Fibroblast of skin of left quadriceps (primary cell): ENCODE measurements at places on chromosomes 3 and 15.

- no peak for DNase-seq
These were observed 18.9 kb downstream of the WNT5A start for GRCh38 chr3:55468251-55468650.

- DNase-seq, result no peak
These were observed 39.9 kb downstream of the PPCDC start for GRCh38 chr15:75063338-75063737.

- no peak for DNase-seq
These were observed 207.7 kb downstream of the FAM43A start for GRCh38 chr3:194893121-194893987.

DNA sequence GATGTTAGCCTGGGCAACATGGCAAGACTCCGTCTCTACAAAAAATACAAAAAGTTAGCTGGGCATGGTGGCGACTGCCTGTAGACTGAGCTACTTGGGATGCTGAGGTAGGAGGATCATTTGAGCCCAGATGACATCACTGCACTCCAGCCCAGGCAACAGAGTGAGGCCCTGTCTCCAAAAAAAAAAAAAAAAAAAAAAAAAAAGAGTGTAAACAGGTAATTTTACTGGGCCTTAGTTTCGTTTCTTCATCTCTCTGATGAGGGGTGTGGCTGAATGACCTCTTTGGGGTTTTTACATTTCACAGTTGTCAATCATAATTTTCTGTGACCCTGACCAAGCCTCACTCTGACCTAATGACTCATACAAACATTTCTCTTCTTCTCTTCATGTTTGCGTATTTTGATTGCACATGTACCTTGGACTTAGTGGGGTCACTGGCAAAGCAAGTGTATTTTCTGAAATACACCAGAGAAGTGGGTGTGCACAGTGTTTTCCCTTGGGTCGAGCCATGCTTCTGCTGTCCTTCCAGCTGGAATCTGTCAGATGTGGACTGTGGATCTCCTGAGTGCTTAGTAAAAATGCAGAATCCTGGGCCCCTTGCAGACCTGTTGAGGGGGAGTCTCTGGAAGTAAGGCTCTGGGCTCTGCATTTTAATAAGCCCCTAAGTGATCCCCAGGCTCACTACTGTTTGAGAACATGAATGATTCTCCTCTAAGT lies 140.5 kb downstream of the FNDC3B start:
- no peak for DNase-seq

DNA sequence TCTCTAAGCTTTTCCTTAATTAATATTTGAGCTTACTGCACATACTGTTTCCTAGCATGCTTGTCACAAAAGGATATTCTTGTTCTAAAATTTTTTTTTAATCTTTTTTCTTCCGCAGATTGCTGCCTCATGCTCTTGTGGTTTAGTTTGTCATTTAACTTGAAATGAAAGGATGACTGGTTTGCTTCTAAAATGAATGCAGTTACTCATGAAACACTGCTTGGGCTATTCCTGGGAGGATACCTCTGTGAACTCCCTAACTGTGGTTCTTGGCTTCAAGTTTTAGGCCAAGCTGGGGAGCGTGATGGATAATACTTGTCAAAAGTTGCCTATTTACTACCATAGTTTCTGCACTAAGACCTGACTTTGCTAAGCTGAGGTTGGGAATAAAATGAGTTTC lies 64.0 kb downstream of the USP13 start:
- DNase-seq, result peak; percentile 70

DNA sequence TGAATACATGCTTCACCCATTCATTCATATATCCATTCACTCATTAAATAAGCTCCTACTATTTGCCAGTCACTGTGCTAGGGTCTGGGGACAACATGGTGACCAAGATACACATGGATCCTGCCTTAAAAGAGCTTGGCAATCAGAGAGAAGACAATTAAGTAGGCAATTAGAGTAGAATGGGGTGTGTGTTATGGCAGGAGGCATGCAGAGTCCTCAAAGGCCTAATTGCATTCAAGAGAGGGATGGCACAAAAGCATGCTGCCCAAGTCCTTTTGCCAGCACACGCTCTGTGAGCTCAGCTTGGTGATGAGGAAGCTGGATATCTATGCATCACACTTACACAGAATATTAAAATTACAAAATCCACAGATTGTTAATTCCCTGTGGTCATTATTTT lies 2.8 kb upstream of the PRICKLE2 start:
- no peak for DNase-seq

- DNase-seq, result no peak
These were observed 187.1 kb downstream of the ALCAM start for GRCh38 chr3:105553851-105554250.

DNA sequence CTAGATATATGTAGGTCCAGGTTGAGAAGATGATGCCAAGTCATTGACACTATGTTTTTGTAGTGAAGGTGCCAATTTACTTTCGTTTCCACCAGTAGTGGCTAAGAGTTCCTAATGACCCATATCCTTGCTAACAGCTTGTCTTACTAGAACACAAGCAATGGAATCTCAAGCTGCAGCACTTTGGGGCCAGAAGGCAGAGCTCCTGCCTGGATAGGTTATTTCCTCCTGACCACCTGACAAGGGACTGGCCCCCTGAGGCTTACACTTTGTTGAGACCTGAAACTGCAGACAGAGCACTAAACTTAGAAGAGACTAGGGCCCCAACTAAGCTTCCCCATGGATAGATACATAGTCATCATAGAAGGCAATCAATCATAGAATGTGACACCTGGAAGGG lies 11.7 kb downstream of the ONECUT1 start:
- no peak for DNase-seq

- no peak for DNase-seq
These were observed 87.3 kb downstream of the PEX5L start for GRCh38 chr3:179949412-179949811.

DNA sequence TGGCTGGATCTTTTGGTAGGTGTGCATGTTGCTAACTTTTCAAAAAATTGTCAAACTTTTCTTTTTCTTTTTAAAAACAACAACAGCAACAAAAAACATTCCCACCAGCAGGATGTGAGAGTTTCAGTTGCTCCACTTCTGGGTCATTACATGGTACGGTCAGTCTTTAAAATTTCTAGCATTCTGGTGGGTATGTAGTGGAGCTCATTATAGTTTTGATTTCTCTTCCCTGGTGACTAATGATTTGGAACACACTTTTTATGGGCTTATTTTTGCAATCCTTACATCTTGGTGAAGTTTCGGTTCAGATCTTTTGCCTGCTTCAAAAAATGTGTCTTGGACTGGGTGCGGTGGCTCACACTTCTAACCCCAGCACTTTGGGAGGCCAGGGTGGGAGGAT lies 19.3 kb downstream of the ATP1B3 start:
- no peak for DNase-seq

DNA sequence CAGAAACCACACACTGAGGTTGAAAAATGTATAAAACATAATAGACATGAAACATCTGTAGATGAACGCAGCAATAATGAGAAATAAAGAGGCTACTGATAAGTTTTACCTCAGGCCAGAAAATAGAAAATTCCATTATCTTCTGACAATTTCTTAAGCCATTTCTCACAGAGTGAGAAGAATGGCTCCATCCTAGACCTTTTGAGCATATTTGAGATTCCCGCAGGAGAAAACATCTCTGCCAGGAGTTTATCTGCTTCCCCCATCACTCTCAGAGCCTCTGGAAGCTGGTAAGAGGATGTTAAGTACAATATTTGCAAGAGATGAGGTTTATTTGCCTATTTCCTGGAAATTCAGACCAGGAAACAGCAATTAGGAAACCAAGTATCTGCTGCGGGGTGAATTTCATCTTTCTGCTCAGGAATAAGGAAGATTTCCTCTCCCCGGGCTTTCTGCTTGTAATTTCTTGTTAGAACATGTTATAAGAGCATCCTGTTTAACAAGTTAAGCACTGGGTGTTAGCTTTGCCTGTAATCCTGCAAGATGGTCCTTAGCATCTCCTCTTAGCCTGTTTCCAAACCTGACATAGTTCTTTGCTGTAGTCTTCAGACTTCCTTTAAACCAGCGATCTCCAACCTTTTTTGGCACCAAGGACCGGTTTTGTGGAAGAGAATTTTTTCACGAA lies 54.8 kb downstream of the ATP13A4 start:
- no peak for DNase-seq

- peak; percentile 73 for DNase-seq
These were observed 3.5 kb upstream of the P2RY14 start for GRCh38 chr3:151281671-151282324.

GRCh38 chr3:184734903-184735701 lies 23.2 kb upstream of the MAGEF1 start:
- no peak for DNase-seq

- DNase-seq, result no peak
These were observed 69.9 kb downstream of the FBLN2 start for GRCh38 chr3:13618836-13619235.

GRCh38 chr15:57286446-57287122 lies 89.7 kb upstream of the CGNL1 start:
- DNase-seq, result no peak

DNA sequence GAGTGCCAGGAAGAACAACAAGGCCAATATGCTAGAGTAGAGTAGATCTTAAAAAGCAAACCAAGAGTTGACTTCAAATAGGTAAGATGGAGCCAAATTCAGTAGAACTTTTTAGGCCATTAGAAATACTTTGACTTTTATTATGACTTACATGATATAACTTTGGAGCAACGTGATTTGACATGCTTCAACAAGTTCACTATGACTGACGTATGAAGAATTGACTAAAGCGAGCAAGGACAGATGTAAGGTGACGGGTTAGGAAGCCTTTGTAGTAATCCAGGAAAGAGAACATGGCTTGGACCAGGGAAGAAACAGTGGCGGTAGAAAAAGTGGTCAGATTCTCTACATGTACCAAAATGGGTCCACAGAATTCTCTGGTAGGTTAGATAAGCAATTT lies 4.9 kb upstream of the ZNF385D start:
- DNase-seq, result no peak

DNA sequence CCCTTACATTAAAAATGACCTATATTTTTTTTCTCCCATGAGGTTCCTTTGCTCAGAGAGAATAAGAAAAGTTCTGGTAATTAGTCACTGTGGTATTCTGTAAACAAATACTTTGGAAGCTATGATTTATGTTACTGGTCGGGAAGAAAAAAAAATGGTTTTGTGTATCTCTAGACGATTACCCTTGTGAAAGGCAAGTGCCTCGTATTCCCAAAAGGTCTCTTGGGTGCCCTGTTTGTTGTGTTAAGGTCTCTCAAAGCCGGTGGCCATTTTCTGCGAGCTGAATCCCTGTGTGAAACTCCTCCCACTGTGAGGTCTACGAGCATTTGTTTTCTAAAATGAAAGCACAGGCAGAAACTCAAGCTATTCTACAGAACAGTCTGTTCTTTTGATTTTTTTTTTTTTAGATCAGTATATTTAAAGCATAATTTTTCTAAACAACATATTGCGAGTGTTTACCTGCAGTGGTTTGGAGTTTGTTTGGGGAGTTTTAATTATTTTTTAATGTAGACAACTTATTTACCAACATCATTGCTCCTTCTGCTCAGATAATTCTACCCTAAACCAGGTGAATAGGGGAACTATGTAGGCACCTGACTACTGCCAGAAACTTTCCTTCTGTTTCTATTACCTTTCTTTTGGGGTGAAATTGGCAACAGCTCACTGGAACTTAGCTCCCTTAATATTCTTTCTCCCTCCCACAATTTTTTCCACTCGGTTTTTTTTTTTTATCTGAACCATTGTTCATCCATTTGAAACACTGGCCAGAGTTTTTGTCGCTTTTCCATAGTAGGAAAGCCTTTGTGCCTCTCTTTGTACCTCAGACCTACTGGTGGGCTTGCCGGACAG lies 44.0 kb downstream of the ZBTB38 start:
- DNase-seq, result peak; percentile 60

DNA sequence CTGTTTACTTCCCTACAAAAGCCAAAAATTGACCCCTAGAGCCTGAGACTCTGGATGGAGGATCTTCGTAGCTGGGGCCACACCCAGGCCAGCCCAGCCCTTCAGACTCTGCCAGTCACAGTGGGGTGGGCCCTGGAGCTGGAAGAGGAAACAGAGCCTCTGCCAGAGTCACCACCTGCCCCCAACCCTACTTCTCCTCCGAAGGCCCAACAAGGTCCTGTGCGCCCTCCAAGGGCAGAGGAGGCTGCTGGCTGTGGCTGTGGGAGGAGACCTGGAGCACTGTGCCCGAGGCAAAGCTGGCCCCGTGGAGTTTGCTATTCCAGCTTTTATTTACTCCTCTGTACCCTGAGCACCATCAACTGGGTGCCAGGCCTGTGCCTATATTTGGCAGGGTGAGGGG lies 19.0 kb downstream of the CISH start:
- DNase-seq, result no peak

DNA sequence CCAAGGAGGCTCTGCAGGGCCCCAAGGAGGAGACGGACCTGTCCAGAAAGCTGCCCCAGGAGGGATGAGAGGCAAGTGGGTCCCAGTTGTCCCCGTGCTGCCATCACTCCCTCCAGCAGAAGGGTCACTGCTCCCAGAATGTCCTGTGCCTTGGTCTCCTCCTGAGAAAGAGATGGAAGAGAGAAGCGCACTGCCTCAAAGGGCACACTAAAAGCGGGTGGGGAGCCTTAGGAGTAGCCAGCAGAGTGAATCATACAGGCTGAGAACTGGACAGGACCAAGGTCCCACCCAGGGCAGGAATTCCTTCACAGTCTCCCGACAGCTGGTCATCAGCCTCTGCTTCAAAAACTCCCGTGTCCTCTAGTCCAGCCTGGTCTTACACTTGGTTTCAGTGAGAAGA lies 4.6 kb downstream of the THPO start:
- no peak for DNase-seq

DNA sequence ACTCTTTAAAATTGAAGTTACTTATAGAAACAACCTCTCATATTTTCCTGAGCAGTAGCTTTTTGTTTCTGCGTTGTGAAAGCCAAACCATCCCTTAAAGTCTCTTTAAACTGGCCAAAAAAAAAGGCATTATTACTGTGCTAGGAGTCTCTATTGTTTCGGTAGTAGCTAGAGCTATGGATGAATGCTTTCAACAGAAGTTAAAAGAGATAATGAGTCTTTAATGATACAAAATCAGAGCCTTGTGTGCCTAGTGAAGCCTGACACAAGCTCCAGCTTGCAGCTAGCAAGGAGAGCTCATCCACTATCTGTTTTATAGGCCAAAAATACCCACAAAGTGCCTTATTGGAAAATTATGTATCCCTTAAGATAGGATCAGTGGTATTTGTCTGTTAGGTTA lies 360.4 kb upstream of the CDIN1 start:
- no peak for DNase-seq

- DNase-seq, result no peak
These were observed 109.2 kb downstream of the DNAJB8 start for GRCh38 chr3:128357538-128357937.

GRCh38 chr3:50195501-50196252 lies 4.3 kb downstream of the GNAT1 start:
- no peak for DNase-seq

GRCh38 chr3:143612541-143612940 lies 235.7 kb downstream of the SLC9A9 start:
- DNase-seq, result no peak

DNA sequence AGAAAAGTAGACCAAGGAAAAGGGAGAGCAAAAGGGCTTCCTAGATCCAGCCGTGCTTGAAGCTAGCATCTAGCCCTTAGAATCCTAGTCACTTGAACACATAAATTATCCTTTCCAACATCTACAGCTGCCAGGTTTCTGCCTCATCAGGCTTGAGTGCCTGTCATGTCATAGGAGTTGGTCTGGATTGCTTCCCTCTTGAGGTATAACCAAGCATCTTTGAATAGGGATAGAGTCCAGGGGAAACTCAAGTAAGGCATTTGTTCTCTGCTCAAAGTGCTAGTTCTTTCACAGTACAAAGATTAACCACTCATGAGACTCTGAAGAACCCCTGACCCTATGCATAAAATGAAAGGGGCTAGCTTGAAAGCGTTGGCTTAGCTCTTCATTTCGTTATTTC lies 72.3 kb downstream of the SLCO3A1 start:
- no peak for DNase-seq
